ENCODE measurements at places on chromosomes 2 and 18.

- no peak for DNase-seq
These were observed 31.7 kb downstream of the UBE2F start for GRCh38 chr2:237998530-237998929.

GRCh38 chr2:84846041-84846663, 34.7 kb downstream of the TRABD2A start:
- DNase-seq: peak; percentile 20

GRCh38 chr18:7079231-7079630, 38.4 kb downstream of the LAMA1 start:
- DNase-seq: no peak

GRCh38 chr2:241942416-241943208, 73.1 kb downstream of the RTP5 start:
- DNase-seq: no peak

- DNase-seq: no peak
These were observed 77.1 kb upstream of the TNP1 start for GRCh38 chr2:216936954-216937357.

DNA sequence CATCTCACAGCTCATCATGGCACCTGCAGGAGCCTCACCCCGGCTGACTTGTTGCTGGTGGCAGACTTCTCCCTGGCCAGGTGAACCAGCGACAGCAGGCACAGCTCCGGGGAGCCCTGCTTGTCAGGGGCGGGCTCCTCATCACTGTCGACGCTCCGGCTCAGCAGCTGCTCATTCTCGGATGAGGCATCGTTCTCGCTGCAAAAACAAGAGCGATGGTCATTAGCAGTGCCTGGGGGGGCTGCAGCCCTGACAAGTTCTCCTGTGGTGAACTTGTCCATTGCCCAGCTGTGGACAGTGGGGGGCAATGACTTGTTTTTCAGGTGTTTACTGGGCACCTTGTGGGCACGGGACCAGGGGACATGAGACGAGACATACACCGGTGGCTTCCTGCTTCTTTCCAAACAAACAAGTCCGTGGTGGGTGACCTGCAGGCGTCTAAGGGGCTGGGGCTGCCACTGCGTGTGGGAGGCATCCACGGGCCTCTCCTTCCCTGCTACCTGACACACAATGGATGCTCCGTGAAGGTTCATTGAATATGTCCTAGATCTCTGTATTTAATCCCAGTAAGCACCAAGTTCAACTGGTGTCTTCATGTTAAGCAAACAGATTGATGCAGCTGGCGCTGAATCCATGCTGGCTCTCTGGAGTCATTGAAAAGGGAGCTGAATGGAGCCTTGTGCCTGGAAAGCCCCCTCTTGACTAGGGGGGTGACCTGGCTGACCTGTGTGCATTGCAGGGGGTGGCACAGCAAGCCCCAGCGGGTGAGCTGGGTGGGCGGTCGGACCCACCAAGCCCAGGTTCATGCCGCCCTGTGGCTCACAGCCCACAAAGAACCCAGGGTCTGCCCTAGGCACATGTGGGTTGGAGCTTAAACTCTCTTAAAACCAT, 81.0 kb downstream of the EDAR start:
- no peak for DNase-seq

DNA sequence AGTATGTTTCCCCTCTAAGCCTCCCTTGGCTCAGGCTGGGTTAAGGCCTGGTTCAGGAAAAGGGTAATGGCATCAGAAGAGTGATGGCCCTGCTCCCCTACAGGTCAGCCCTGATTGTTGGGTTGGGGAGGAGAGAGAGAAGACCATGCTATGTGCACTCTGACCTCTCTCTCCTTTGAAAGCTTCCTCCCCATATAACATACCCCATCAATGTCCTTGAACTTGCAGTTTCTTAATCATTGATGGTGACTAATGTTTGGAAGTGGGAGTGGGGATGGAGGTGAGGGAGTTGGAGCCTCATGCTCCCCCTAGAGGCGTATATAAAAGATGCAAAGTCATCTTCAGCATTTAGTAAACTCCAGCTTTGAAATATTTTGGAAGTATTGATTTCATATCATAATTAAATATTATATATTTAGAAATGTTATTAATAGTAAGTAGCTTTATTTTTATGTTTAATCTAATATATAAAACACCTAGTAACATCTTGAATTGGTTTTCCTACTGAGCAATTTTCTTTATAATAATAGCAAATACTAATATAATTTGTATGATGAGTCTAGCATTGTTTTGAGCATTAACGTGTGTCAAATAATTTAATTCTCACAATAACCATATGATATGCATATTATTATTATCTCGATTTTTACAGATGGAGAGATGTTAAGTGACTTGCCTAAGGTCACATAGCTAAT, 8.8 kb downstream of the PLCL1 start:
- no peak for DNase-seq
